CD14-positive monocyte (primary cell): ENCODE measurements at places on chromosomes 5 and 9. TPM values are rescaled to one million over a fixed set of nuclear protein-coding genes. Genes with fewer than 3 reads are reported as not detected.

DNA sequence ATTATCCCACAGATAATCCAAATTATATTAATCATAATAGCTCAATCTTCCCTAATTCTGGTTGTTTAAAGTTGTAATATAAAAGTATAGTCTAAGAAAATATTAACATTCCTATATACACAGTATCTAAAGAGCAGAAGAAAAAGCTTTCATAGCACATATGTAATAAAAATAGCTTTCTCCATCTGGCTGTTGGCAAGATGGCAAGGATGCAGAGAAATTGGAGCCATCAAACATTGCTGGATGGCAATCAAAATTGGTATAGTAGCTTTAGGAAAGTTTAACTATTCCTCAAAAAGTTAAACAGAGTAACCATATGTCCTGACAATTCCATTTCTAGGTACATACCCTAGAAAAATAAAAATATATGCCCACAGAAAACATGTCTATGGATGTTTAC, 66.8 kb downstream of the TBCA start:
- no peaks in the 10 kb centered on the region for H3K4me1 ChIP-seq
- H3K36me3 ChIP-seq: peaks cover 35% of the 10 kb centered on the region
- DNase-seq: no peak
- H3K27ac ChIP-seq: peak overlapping the region; percentile 29
- no peak overlapping the region for H3K4me3 ChIP-seq

- H3K4me3 ChIP-seq: no peak overlapping the region
- no peaks in the 10 kb centered on the region for H3K4me1 ChIP-seq
- no peak overlapping the region for H3K27ac ChIP-seq
- H3K27me3 ChIP-seq: no peaks in the 10 kb centered on the region
- no peak for DNase-seq
Observed at GRCh38 chr9:13100914-13101572, 178.4 kb downstream of the MPDZ start.

Gene ZNF454
- not detected for polyA plus RNA-seq

DNA sequence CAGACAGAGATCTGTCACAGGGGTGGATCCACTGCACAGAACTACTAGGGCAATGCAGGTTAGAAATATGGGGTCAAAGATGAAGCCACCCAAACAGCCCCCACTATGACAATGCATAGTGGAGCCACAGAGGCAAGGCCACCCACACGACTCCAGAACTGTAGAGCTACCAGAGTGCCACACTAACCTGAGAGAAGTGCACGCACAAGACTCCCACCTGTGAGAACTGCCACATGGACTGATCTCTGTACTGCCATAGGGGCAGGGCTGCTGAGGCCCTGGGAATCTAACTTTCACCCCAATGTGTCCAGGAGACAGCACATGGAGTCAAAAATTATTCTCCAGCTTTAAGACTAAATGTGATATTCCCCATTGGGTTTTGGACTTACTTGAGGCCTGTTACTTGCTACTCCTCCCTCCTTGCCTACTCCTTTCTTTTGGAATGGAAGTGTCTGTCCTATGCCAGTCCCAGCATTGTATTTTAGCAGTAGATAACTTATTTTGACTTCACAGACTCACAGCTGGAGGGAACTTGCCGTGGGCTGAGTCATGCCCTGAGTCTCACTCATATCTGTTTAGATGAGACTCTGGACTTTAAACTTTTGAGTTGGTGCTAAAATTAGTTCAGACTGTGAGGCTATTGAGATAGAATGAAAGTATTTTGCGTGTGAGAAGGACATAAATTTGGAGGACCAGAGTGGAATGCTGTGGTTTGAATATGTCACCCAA, 853.3 kb downstream of the MAT2B start:
- DNase-seq: no peak
- peaks cover 5% of the 10 kb centered on the region for H3K4me1 ChIP-seq
- H3K27me3 ChIP-seq: no peaks in the 10 kb centered on the region
- no peaks in the 10 kb centered on the region for H3K36me3 ChIP-seq
- H3K4me3 ChIP-seq: no peak overlapping the region

Gene OR13C9
- not detected in 2 replicates for polyA plus RNA-seq

DNA sequence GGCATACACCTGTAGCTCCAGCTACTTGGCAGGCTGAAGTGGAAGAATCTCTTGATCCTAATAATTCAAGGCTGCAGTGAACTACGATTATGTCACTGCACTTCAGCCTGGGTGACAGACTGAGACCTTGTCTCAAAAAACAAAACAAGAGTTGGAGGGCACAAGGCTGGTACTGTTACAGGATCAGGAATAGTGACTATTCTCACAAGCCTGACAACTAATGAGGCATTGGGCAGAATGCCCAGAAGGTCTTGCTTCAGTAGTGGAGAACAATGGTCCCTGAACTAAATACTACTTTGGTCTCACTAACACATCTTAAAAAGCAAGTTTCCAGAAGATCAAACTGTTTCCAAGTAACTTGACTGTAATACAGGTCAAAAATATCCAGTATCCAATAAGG, 182.9 kb upstream of the RFX3 start:
- no peaks in the 10 kb centered on the region for H3K4me1 ChIP-seq
- no peak overlapping the region for H3K4me3 ChIP-seq
- H3K36me3 ChIP-seq: no peaks in the 10 kb centered on the region
- DNase-seq: no peak
- H3K27me3 ChIP-seq: no peaks in the 10 kb centered on the region

Gene BHMT2
- not detected for polyA plus RNA-seq

GRCh38 chr5:39198127-39198526, 21.2 kb downstream of the FYB1 start:
- no peak for DNase-seq
- peaks cover 78% of the 10 kb centered on the region for H3K4me1 ChIP-seq
- H3K36me3 ChIP-seq: peaks cover 80% of the 10 kb centered on the region
- H3K27me3 ChIP-seq: no peaks in the 10 kb centered on the region
- no peak overlapping the region for H3K27ac ChIP-seq

Gene ISL1
- polyA plus RNA-seq: not detected in 2 replicates

DNA sequence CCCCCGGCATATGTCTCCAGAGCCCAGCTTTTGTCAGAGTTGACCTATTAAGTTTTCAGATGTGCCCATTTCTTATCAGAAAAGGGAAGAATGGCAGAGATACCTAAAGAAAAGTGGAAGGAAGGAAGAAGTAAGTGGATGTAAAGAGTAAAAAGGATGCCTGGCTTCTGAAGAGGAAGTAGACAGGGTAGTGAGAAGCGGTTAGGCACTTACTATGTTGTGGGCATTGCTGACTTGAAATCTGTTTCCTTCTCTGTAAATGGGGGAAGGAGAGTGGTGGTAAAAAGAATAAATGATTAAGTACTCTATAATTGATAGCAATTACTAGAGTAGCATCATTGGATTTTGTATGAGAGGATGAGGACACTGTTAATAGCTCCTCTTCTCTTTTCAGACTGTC, 9.9 kb downstream of the ANP32B start:
- DNase-seq: peak; percentile 25
- peaks cover 37% of the 10 kb centered on the region for H3K36me3 ChIP-seq
- peaks cover 35% of the 10 kb centered on the region for H3K4me1 ChIP-seq
- H3K27me3 ChIP-seq: no peaks in the 10 kb centered on the region
- H3K27ac ChIP-seq: peak overlapping the region; percentile 52
- no peak overlapping the region for H3K4me3 ChIP-seq

DNA sequence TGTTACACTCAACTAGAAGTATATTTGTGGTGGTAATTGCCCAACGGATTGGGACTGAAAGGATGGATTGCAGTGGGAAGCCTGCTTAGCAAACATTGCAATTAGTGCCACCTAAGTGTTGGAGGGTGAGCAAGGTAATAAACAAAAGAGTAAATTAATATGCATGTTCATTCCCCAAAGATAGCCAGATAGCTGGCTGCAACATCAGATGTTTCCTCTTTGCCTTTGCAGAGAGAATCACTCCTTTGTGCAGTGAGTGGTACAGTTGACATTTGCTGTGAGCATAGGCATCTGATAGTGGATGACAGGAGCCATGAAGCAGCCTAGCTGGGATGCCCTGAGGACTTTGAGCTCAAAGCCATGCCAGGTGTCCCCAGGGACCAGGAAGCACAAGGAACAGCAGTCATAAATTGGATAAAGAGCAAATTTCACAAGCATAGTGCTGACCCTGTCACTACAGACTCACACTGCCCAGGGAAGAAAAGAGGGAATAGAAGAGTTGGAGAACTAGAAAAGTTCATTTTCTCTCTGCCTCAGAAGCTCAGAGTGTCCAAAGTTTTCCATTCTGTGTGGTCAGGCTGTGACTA, 336.1 kb upstream of the SLC30A5 start:
- DNase-seq: no peak
- H3K27ac ChIP-seq: no peak overlapping the region
- no peaks in the 10 kb centered on the region for H3K36me3 ChIP-seq
- no peaks in the 10 kb centered on the region for H3K4me1 ChIP-seq
- H3K4me3 ChIP-seq: no peak overlapping the region

- no peaks in the 10 kb centered on the region for H3K27me3 ChIP-seq
- no peak overlapping the region for H3K4me3 ChIP-seq
- H3K4me1 ChIP-seq: no peaks in the 10 kb centered on the region
Observed at GRCh38 chr5:92402045-92402444, 1018.9 kb upstream of the ARRDC3 start.

Gene ARL10
- 0.04 TPM for polyA plus RNA-seq

GRCh38 chr9:2158766-2159430, 143.8 kb downstream of the SMARCA2 start:
- peak overlapping the region; percentile 9 for H3K27ac ChIP-seq
- peaks cover 86% of the 10 kb centered on the region for H3K4me1 ChIP-seq
- no peaks in the 10 kb centered on the region for H3K36me3 ChIP-seq
- H3K4me3 ChIP-seq: peak overlapping the region; percentile 67

Gene CDC23
- polyA plus RNA-seq: 12.8 TPM

Gene SPINK6
- not detected in 2 replicates for polyA plus RNA-seq

Gene ARL14EPL
- polyA plus RNA-seq: 0.11 TPM in 1 of 2 replicates, not detected in the other

GRCh38 chr9:87685871-87686519, 39.9 kb upstream of the CTSL start:
- H3K27me3 ChIP-seq: no peaks in the 10 kb centered on the region
- no peak overlapping the region for H3K4me3 ChIP-seq
- H3K4me1 ChIP-seq: peaks cover 22% of the 10 kb centered on the region
- DNase-seq: peak; percentile 32
- H3K36me3 ChIP-seq: peaks cover 88% of the 10 kb centered on the region

DNA sequence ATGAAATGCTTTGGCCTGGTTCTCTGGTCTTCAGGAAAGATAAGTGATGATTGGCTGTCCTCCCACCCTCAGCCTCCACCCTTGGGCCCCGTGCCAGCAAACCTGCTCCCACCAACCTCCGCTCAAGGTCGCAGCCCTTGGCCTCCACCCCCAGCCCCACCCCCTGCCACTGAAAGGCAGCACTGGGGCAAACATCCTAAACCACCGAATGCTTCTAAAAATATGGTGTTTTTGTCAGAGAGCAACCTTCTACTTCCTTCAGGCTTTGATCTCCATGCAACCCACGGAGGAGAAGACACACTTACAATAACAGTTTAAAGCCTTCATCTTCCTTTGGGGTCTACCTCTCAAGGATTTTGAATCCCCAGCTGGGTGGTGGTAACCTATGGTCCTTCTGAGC, 24.0 kb upstream of the TCF7 start:
- H3K4me1 ChIP-seq: no peaks in the 10 kb centered on the region

GRCh38 chr5:119168401-119168800, 97.5 kb downstream of the DMXL1 start:
- H3K4me3 ChIP-seq: no peak overlapping the region
- DNase-seq: no peak
- H3K27me3 ChIP-seq: no peaks in the 10 kb centered on the region
- no peaks in the 10 kb centered on the region for H3K4me1 ChIP-seq
- peaks cover 84% of the 10 kb centered on the region for H3K36me3 ChIP-seq

DNA sequence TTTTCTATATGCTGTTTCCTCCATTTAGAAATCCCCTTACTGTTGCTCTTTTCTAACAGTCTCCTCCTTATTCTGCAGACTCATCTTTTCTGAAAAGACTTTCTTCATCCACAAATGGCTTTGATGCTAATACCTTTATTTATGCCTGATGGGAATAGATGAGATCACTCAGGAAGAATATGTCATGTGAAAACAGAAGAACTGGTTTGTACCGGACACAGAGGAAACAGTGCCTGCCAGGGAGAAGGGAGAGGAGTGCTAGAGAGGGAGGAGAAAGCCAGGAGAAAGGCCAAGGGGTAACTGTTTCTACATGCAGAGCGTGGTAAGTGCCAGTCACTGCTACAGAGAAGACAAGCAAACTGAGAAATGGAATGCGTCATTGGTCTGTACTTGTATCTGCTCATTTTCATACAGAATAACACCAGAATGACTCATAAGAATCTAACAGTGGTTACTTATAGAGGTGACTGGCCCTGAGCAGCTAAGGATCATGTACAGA, 45.9 kb upstream of the PJA2 start:
- no peak for DNase-seq
- peaks cover 2% of the 10 kb centered on the region for H3K4me1 ChIP-seq
- H3K4me3 ChIP-seq: no peak overlapping the region
- no peak overlapping the region for H3K27ac ChIP-seq

DNA sequence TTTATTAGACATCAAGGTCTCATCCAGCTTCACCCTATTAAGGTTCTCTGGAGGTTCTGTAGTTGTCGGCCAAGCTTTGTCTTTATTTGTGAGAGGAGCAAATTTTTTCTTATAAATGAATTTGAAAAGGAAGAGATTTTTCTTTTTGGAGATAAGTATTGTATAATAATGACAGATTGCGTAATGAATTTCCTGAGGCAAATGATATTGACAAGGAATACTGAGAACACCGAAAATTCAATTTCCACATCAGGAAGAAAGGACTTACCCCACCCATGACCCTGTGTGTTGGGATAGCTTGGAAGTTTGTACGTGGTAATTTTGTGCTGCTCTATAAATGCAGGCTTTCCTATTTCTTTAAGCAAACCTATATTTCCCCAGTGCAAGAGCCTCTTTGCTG, 53.5 kb downstream of the MAMDC2 start:
- H3K4me1 ChIP-seq: no peaks in the 10 kb centered on the region
- no peak overlapping the region for H3K4me3 ChIP-seq
- H3K27ac ChIP-seq: no peak overlapping the region
- H3K27me3 ChIP-seq: no peaks in the 10 kb centered on the region
- H3K36me3 ChIP-seq: no peaks in the 10 kb centered on the region
- no peak for DNase-seq

DNA sequence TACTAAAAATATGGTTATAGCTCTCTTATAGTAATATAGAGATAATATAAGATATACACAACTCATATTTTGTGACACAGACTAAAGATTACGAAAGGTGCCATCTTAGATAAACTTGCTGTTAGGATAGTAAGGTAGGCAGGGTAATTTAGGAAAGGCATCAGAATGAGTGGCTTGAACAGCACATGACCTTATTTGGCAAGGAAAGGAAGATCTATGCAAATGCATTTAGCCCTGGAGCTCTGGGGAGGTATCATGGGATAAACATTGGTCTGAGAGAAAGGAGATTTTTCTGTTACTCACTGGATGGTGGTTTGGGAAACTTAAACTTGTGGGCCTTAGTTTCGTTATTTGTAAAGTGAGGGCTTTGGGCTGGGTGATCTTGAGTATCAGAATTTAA, 65.8 kb downstream of the KCTD16 start:
- H3K27me3 ChIP-seq: no peaks in the 10 kb centered on the region
- no peak overlapping the region for H3K27ac ChIP-seq
- no peak overlapping the region for H3K4me3 ChIP-seq

Gene IFNK
- not detected for polyA plus RNA-seq

- H3K4me3 ChIP-seq: peak overlapping the region; percentile 95
- H3K27ac ChIP-seq: no peak overlapping the region
- no peaks in the 10 kb centered on the region for H3K27me3 ChIP-seq
Observed at GRCh38 chr9:35727676-35728040, 4.3 kb downstream of the TLN1 start.

- peaks cover 44% of the 10 kb centered on the region for H3K4me1 ChIP-seq
- no peak overlapping the region for H3K27ac ChIP-seq
- peak; percentile 54 for DNase-seq
Observed at GRCh38 chr9:78015241-78015640, 16.4 kb downstream of the GNAQ start.
